ENCODE measurements at places on chromosomes 7 and 10.

DNA sequence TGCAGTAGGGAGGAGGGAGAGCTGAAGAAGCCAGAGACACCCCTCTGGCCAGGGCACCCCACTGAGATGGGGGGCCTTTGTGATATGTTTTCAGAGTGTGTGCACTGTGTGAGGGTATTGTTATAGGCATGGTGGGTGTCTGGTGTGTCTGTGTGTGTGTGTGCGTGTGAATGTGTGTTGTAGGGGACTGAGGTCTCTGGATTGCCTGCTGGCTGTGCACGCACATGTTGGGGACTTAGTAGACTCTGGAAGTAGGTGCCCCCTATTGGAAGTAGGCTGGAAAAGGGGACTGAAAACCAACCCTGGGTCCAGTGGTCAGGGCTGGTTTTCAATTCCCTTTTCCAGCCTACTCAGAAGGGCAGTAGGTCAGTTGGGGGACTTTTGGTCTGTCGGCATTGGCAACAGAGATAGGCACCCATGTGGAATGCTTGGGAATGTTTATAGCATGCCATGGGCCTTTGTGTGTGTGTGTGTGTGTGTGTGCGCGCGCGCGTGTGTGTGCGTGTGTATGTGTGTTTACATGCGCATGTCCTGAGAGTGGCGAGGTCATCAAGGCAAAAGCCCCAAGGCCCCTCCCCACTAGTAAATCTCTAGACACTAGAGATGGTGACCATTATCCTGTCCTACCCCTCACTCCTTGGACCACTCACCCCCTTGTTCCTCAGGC, 78.8 kb downstream of the HIF1AN start:
- DNase-seq = no peak

- no peak for DNase-seq
Measured at GRCh38 chr10:3119796-3120459, 52.6 kb downstream of the PFKP start.

- no peak for DNase-seq
Measured at GRCh38 chr7:38330039-38330438, 56.6 kb upstream of the TARP start.

GRCh38 chr7:64045301-64046040, at the start of gene ZNF727:
Gene ZNF727 (plus strand): TSS chr7:64045434. CDS start chr7:64045622, 188 bp downstream.
- DNase-seq = no peak

GRCh38 chr7:18175801-18176450, 148.3 kb upstream of the PRPS1L1 start:
- DNase-seq = no peak

DNA sequence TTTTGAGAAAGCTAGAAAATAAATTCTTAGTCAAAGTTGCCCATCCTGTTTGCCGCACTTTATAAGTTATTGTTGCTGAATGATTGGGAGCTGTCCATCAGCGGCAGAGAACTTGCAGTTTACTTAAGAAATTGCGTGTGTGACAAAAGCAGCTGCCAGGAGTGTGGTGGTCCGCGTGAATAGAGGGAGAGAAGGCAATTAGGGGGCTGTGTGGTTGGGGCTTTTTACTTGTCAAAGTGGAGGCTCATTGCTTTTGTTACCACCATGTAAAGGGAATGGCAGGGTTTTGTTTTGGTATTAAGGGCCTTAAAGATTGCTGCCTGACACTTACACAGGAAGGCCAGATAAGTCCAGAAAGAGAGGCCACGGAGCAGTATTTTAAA, 177.8 kb downstream of the TCF7L2 start:
- DNase-seq = no peak

- no peak for DNase-seq
Measured at GRCh38 chr7:74482629-74483401, 29.1 kb downstream of the GTF2IRD1 start.

DNA sequence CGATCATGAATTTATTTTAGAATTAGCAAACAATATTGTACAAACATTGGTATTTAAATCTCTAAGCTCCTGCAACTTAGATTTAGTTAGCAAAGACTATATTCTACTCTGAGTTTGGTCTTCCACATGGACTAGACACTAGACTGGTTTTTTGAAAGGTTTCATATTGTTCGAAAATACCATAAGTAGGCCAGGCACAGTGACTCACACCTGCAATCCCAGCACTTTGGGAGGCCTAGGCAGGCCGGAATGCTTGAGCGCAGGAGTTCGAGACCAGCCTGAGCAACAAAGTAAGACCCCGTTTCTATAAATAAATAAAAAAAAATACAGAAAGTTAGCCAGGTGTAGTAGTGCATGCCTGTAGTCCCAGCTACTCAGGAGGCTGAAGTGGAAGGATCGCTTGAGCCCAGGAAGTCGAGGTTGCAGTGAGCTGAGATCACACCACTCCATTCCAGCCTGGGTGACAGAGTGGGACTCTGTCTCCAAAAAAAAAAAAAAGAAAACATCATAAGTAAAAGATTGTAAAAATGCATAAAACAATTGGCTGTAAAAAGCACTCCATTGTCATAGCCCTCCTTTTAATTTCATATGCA, 73.1 kb downstream of the ABCC2 start:
- no peak for DNase-seq

- no peak for DNase-seq
Measured at GRCh38 chr7:90212149-90212495, 582 bp downstream of the STEAP2 start.

DNA sequence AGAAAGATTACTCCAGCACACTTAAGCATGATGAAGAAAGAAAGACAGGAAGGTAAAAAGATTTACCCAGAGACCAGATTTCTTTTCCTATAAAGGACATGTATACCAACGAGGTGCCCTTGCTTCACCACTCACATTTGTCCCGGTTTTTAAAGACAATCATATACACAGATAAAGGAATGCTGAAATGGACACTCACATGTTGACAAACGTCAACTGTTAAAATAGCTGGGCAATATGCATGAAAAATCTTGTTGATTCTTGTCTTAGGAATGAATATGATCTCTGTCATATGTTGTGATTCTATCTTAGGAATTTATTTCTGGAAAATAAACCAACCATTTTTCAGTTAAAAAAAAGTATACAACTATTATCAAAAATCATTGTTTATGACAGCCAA, 158.2 kb downstream of the SRPK2 start:
- no peak for DNase-seq

GRCh38 chr10:60800918-60801317, 22.6 kb downstream of the CDK1 start:
- DNase-seq = no peak

- DNase-seq = no peak
Measured at GRCh38 chr10:121158988-121159579, 307.9 kb downstream of the WDR11 start.

GRCh38 chr7:127253281-127254162, 781 bp upstream of the GRM8 start:
- DNase-seq = peak; percentile 33
